Ascending aorta (tissue), 2 donors: ENCODE measurements at places on chromosomes 1 and 21.

DNA sequence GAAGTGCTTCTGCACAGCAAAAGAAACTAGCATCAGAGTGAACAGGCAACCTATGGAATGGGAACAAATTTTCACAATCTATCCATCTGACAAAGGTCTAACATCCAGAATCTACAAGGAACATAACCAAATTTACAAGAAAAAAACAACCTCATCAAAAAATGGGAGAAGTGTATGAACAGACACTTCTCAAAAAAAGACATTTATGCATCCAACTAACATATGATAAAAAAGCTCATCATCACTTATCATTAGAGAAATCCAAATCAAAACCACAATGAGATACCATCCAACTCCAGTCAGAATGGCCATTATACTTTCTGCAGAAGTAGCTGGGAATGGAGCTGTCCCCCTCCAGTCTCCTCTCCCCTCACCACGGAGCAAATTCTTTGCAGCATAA lies 2.9 kb upstream of the OR2M3 start:
- no peak for DNase-seq

GRCh38 chr21:29419422-29419821 lies 120.7 kb downstream of the BACH1 start:
- no peak for DNase-seq

GRCh38 chr1:88774151-88774556 lies 90.1 kb downstream of the PKN2 start:
- no peak for DNase-seq

GRCh38 chr1:156664046-156664766 lies 13.0 kb downstream of the NES start:
- no peak for DNase-seq

DNA sequence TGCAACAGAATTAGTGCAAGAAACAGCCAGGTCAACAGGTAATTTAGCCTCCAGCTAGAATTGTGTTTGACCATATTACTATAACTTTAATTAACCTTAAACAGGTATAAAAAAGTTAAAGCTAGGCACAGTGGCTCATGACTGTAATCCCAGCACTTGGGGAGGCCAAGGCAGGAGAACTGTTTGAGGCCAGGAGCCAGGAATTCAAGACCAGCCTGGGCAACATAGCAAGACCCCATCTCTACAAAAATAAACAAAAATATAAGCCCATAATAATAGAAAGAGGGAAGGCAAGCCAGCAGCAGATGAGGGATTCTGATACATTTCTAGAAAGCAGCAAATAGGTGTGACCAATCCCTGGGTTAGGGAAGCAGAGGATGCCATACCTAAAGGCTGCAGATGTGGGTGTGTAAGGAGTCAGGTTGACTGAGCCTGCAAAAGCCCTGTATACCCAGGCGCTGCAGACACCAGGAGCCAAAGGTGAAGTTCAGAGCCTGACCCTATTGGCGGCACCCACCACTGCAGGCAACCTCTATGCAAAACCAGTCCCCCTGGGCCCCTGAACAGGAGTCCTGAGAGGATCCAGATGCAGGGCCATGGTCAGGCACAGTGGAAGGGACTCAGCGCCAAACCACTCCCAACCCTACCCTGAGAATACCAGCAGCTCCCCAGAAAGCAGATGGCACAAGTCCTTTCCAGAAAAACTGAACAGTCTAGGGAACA lies 19.3 kb upstream of the LSS start:
- no peak for DNase-seq

DNA sequence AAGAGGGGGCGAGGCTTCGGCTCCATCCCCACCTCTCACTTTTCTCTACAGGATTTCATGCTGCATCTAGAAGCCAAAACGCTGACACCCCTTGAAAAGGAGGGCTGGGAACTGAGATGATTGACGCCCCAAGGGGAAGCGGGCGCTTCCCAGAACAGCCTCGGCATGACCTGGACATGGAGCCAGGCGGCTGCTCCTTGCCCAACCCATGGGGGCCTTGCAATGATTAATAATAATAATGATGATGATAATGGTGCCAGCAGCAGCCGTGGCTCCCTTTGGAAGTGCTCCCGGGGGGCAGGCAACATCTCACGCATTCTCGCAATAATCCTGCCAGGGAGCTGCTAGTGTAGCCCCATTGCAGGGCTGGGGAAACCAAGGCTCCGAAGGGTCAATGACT lies 78.2 kb downstream of the RAP1GAP start:
- DNase-seq: no peak
